ENCODE measurements at places on chromosomes 13 and 19. TPM values are rescaled to one million over a fixed set of nuclear protein-coding genes. Genes with fewer than 3 reads are reported as not detected.

- DNase-seq: no peak
Measured at GRCh38 chr13:59776924-59777690, 386.6 kb downstream of the DIAPH3 start.

- no peak for DNase-seq
Measured at GRCh38 chr19:29482855-29483640, 42.7 kb upstream of the VSTM2B start.

GRCh38 chr19:23116802-23117571 lies at the start of gene ZNF730:
Gene ZNF730 (plus strand): TSS chr19:23117025. CDS start chr19:23117174, 149 bp downstream.
- DNase-seq: no peak

- DNase-seq: no peak
Measured at GRCh38 chr19:48329167-48329891, 4.0 kb downstream of the EMP3 start.

DNA sequence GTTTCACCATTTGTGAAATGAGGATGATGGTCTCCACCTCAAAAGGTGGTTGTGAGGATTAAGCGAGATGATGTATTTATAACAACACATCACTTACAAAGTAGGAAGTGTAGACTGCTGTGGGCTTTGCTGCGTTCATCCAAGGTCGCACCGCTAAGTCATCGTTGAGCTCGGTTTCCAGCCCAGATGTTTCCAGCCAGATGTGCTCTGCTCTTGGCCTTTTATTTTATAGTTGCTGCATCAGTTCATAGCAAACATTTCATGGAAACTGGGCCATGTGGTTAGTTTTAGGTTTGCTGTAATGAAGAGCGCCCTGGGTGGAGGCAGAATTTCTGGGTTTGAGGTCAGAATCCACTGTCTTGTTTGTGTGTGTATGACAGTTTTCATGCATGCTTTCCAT lies 76.5 kb upstream of the RNF113B start:
- no peak for DNase-seq

- DNase-seq: no peak
Measured at GRCh38 chr13:25151626-25152195, 20.4 kb downstream of the AMER2 start.

CCDC70 gene
- total RNA-seq: not detected

SPRED3 gene
- 5.7 TPM for total RNA-seq

ZNF85 gene
- total RNA-seq: 24.8 TPM

PSMD8 gene
- 67.4 TPM for total RNA-seq

All from uterus (tissue), 4 donors.